ENCODE measurements at places on chromosomes 16 and 17.

DNA sequence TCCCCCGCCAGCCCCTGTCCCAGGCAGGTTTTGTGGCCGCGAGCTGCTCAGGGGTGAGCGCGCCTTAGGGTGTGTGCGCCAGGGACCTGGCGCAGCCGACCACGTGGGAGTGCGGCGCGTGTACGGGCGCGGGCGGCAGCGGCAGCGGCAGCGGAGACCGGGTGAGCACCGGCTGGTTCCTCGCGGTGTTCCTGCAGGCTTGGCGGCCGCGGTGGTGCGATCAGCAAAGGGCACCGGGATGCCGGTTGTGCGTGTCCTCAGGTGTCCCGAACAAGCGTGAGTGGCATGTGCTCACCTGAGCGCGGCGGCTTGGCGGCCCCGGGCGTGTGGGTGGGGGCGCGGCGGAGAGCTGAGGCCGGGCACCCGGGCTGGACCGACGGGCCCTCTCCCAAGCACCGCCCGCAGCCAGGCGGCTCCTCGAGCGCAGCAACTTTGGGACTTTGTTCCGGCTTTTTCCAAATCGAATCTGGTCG, 381 bp upstream of the HSD11B2 start:
- peak; percentile 40 for DNase-seq

GRCh38 chr16:54409982-54410381, 123.4 kb upstream of the IRX3 start:
- DNase-seq: no peak

DNA sequence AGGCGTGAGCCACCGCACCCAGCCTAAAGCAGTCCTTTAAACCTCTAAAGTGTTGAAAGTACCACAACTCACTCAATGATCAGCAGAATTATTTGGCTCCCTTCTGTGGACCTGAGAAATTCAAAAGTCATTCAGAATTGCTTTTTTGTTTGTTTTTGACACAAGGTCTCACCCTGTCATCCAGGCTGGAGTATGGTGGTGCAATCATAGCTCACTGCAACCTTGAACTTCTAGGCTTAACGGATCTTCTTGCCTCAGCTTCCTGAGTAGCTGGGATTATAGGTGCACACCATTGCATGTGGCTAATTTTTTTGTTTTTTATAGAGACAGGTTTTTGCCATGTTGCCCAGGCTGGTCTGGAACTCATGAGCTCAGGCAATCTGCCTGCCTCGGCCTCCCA, 44.3 kb downstream of the TRAF4 start:
- no peak for DNase-seq

- DNase-seq: no peak
Observed at GRCh38 chr17:82246040-82246364, 17.2 kb downstream of the SLC16A3 start.

GRCh38 chr16:11017499-11017898, 73.1 kb downstream of the CLEC16A start:
- DNase-seq: no peak

GRCh38 chr17:79932451-79933306, 93.4 kb upstream of the CBX4 start:
- no peak for DNase-seq

GRCh38 chr17:59771093-59771492, 63.6 kb downstream of the VMP1 start:
- no peak for DNase-seq

DNA sequence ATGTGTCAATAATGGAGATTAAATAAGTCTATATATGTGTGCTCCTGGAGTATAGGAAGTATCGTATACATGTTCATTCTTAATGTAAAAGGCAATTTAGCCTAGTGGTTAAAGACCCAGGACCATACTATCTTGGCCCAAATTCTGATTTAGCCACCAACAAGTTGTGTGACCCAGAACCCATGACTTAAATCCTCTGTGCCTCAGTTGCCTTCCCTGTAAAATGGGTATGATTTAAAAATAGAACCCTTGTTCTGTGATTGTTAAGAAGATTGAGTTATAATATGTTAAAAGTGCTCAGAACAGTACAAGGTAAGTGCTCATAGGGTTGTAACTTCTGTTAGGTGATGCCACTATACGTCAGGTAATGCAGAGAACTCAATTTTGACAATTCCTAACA, 18.8 kb upstream of the BLMH start:
- no peak for DNase-seq

DNA sequence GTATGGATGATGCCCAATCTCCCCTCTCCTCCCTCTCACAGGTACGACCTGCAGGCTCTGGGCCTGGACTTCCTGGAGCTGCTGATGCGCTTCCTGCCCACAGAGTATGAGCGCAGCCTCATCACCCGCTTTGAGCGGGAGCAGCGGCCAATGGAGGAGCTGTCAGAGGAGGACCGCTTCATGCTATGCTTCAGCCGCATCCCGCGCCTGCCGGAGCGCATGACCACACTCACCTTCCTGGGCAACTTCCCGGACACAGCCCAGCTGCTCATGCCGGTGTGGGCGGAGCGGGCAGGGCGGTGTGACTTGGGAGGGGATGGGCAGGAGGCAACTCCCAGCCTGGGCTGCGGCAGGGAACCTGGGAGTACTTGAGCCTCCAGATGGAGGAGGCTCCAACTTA, 18.1 kb downstream of the SPATA32 start:
- DNase-seq: no peak

DNA sequence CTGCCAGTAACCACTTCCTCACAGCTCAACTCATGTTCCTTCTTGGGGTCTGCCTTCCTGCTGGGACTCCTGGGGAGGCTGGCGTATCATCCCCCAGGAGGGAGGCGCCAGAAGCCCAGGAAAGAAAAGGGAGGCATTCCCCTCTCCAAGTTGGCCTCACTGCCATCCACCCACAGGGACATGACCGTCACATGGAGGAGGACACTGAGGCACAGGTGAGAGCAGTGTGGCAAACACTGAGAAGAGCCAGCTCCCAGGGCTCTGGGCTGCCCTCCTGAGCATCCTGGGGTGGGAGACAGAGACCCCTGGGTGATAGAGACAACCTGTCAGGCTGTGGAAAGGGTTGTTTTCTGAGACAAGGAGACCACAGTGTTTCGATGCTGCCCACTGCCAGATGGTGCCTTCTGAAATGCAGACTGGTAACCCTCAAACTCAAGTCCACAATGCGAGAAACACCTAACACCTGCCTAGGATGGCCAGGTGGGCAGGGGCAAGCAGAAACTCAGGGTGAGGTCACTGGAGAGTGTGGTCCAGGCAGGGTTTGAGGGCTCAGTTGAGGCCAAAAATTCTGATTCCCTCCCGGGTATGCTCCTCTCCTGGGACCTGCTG, 1722.1 kb downstream of the TP53TG3F start:
- no peak for DNase-seq

DNA sequence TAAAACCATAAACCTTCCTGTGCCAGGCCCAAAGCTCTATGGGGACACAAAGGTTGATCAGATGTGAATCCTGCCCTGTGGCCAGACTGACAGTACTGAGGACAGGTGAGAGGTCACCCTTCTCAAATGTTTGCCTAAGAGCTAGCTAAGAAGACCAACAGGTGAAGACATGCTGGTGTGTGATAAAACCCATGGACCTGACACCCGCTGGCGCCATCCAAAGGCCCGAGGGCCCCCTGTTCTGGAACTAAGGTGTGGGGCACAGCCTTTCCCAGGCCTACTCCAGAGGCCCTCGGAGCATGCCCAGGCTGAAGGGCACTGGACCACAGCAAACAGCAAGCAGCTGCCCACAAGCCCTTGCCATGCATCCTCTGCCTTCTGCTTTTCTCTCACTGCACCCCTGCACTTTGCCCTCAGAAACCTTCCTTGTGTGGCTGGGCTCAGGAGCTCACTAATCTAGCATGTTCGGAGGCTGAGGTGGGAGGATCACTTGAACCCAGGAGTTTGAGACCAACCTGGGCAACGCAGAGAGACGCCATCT, 5.2 kb upstream of the CDK3 start:
- DNase-seq: no peak

GRCh38 chr17:27471321-27472269, 15.3 kb downstream of the KSR1 start:
- DNase-seq: no peak

GRCh38 chr17:38587203-38587602, 18.5 kb downstream of the SRCIN1 start:
- DNase-seq: no peak

GRCh38 chr16:81738783-81739496, 40.2 kb upstream of the PLCG2 start:
- DNase-seq: peak; percentile 97

GRCh38 chr17:17516941-17517720, 20.9 kb upstream of the RASD1 start:
- DNase-seq: no peak

DNA sequence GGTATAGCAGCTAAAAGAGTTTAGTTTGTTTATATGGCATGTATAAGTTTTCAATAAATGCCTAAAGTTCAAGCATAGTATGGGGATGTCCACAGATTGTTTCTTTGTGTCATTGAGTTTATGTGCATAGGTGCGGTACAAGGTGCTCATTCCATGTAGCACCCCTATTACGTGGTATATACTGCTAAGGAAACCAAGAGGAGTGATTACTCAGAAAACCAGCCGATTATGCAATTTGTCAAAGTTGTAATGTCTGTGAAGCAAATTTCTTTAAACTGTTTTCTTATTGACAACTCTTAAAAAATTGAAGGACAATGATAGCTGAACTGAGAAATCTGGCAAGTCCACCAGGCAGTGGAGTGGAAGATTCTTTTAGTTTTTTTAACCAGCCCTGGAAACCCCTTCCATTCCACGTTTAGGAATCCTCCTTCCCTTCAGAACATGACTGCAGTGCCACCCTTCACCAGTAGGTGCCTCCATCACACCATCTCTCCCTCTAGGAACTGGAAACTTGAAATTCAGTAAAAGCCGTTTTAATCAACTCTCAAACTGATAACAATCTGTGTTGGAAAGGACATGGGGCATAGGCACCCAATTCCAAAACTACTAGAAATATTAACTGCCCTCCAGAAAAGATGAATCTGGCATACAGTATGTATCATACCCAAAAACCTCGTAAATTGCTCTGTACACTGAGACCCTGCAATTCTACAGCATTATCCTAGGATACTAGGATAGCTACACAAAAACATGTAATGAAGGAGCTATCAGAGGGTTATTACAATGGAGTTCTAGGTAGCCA, 43.5 kb downstream of the REXO5 start:
- peak; percentile 81 for DNase-seq

- DNase-seq: no peak
Observed at GRCh38 chr17:43721537-43722268, 36.9 kb downstream of the SOST start.

GRCh38 chr17:31583772-31584356, 192.4 kb downstream of the RAB11FIP4 start:
- DNase-seq: no peak

- DNase-seq: no peak
Observed at GRCh38 chr17:50298018-50298417, 23.8 kb downstream of the TMEM92 start.

GRCh38 chr17:6913608-6914443, 82.0 kb upstream of the ALOX12 start:
- peak; percentile 89 for DNase-seq

DNA sequence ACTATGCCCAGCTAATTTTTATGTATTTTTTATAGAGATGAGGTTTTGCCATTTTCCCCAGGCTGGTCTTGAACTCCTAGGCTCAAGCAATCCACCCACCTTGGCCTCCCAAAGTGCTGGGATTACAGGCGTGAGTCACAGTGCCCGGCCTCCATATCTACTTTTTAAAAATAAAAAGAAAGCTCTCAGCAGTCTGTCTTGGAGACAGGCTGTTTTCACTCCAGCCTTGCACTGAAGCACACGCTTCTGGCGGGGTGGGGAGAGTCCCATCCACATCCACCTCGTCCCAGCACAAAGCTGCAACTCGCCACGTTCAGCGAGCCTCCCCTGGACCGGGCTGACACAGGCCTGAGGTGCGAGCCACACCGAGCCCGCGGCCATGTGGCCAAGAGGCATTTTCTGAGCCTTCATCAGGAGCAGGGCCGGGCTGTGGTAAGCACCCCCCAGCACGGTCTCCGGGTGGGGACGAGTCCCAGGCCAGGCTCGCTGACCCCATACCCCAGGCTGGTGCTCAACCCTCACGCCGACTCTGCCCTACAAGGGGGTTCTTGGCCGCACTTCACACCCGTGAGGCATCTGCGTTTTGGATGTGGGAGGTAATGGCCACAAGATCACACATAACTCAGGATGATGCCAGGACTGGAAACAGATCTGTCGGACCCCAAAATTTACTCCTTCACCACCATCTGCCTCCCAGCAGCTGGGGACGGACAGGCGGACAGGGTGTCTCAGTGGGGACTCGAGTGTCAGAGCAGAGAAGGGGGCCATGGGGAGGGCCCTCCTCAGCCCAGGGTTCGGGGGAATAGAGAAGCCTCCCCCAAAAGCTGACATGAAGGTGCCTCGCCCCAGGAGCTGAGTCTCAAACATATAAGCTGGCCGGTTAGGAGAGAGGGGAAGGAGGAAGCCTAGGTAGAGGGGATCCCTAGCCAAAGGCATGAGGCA, 28.6 kb downstream of the TBC1D16 start:
- DNase-seq: no peak

GRCh38 chr16:9437115-9437514, 345.7 kb downstream of the HAPSTR1 start:
- DNase-seq: no peak

DNA sequence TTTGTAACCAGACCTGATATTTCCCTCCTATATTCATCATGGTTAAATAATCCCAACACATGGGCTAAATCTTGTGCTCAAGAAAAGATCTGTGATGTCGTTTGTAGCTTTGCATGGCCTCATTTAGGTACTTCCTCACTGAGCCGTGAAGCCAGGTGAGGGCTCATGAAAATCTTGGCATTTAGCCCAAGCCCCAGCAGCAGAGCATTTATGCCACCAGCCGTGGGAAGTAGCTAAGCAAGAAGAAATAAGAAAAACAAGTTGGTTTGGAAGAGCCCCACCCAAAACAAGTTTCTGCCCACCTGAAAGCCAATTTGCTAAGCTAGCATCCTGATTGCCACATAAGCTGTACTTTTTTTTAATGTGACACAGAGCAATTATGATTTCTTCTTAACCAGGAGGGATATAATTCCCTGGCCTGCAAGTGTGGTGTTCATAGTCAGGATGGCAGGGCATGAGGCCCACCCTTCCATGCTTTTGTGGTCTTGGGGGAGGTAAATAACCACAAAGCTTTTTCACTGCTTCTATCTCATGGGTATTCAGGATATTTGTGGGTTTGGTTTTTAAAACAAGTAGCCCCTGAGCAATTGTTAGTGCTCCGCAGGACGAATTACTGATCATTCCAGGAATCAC, 10.5 kb downstream of the TMIGD1 start:
- DNase-seq: peak; percentile 76

GRCh38 chr16:9849697-9850245, 332.5 kb downstream of the GRIN2A start:
- no peak for DNase-seq

DNA sequence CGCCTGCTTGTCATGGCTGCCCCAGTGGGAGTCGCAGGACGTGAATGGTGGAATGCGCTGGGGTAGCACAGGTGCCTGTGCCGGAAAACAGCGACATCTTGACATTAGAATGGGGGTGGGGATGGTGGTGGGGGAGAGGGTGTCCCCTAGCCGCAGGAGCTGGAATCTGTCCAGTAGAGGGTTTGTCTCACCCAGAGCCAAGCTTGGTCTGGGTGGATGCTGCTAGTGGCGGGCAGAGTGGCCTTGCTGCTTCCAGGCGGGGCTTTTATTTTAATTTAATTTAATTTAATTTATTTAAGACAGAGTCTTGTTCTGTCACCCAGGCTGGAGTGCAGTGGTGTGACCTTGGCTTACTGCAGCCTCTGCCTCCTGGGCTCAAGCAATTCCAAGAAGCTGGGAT, 7.7 kb downstream of the BAIAP2 start:
- DNase-seq: no peak

Measured in hematopoietic multipotent progenitor cell treated with erythropoietin and hydrocortisone succinate and interleukin-3 and kit ligand, for 4 days (in vitro differentiated cells).